ENCODE measurements at places on chromosomes 16 and 17.

DNA sequence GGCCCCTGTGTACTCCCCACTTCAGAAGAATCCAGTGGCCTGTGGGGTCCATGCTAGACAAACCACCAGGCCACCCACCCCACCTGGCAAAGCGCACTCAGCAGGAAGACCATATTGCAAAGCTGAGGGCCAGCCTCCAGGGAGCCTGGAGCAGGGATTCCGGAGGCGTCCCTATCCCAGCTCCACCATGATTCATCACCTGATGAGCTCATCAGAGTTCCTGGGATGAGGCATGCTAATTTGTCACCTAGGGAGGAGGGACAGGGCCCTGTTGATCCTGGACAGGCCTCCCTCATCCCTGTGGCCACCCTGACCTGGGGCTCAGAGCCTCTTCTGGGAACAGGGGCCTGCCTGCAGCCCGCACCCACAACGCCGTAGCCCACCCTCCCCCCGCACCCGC, 131.6 kb upstream of the PLCG2 start:
- no peak for DNase-seq

- no peak for DNase-seq
Observed at GRCh38 chr17:46192189-46192438, 1.1 kb downstream of the KANSL1 start.

DNA sequence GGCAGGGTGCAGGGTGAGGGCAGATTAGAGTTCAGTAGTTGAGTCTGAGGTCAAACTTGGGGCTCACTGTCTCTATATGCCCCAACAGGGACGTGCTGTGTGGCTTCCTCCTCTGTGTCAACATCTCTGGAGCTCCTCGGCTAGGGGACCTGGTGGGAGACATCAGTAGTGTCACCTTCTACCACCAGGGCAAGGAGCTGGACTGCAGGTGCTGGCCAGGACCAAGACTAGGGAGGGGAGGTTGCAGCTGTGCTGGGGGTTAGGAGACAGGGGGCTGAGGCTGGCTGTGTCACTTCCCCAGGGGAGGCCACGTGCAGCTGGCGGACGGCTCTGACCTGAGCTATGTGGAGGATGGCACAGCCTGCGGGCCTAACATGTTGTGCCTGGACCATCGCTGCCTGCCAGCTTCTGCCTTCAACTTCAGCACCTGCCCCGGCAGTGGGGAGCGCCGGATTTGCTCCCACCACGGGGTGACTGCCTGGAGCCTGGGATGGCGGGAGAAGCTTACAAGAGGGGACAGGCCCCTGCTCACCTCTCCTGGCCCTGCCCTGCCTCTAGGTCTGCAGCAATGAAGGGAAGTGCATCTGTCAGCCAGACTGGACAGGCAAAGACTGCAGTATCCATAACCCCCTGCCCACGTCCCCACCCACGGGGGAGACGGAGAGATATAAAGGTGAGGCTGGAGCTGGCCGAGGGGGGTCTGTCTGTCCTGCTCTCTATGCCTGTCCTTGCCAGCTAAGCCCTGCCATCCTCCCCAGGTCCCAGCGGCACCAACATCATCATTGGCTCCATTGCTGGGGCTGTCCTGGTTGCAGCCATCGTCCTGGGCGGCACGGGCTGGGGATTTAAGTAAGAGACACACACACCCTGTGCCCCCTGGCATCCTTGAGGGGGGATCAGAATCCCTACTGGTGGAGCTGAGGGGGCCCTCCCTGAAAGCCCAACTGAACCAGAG, 18.9 kb downstream of the ADAM11 start:
- DNase-seq = no peak

DNA sequence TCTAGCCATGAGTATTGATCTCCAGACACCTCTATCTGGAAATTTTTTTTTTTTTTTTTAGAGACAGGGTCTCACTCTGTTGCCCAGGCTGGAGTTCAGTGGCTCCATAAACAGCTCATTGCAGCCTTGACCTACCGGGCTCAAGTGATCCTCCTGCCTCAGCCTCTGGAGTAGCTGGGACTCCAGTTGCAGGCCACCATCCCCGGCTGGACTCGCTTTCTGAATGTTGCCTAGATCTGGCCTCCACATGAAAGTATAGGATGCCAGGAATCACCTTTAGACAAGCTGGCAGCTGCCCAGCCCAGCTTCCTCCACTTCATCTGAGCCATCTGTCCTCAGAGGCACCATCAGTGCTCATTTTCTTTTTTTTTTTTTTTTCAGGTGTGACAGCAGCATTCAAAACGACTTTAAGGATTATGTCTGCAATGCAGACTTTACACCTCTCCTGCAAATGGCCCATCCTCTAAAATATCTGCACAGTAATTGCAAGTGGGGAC, 6.4 kb upstream of the PRR14 start:
- DNase-seq = no peak

GRCh38 chr16:82715160-82715559, 88.4 kb downstream of the CDH13 start:
- no peak for DNase-seq
